ENCODE measurements at places on chromosomes 1 and 21.
A peak's percentile ranks its signal among the peaks of the same experiment; 100 is the strongest.

DNA sequence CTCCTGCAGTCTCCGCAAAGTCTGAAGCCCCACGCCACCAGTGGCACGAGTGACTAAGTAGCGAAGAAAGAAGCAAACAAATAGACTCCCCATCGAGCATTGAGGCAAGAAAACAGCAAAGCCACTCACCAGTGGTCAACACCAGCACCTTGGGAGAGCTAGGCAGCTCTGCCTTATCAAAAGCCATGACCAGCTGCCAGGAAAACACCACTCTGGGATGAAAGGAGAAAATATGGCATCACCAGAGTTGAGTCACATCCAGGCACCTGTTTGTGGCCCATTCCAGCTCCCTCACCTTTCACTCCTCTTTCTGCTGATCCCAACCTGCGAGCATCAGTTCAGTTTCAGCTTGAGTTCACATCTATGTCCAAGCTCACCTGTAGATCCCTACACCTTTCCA, 17.2 kb downstream of the PDZK1 start:
- peak; percentile 46 for DNase-seq

DNA sequence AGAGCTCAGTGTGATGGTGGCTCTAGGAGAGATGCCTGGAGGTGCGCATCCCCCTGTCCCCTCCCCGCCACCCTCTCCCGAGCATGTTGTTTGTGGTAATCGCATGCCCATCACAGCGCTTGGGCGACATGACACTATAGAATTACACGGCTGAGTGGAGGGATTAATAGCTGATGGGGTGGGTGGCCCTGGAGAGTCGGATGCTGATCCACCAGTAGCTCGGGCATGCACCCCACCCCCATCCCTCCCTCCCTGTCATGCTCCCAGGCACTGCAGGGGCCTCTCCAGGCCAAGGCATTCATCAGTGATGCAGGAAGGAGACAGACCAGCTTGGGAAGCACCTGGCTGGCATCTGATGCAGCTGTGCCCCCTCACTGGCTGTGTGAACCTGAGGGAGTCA, 159.0 kb upstream of the IGSF21 start:
- DNase-seq: no peak

DNA sequence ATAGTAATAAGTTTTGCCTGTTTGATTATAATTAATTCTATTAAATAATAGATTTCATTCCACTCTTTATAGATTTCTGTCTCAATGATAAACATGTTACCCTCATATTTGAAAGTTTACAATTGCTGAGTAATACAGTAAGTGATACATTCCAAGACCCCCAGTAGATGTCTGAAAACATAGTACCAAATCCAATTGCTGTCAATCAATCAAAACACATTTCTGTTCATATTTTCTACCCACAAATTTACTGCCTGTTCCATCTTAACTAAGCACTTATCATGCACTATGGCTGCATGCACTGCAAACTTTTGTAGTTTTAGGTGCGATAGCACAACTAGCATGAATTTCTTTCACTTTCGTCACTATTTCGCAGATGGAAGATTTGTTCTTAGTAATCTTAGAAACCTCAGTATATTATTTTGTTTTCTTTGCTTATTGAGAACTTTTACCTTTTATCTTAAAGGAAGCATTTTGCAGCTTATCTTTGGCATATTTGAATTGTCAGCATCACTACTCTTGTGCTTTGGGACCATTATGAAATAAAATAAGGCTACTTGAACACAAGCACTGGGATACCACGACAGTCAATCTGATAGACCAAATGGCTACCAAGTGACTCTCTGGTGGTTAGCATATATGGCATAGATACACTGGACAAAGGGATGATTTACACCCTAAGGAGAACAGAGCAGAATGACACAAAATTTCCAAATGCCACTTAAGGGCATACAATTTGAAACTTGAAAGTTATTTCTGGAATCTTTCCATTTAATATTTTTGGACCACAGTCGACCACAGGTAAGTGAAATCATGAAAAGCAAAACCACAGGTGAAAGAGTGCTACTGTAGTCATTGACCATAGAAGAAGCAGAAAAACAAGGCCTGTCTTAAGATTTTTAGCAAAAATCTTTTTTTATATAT, 67.6 kb downstream of the RGS13 start:
- no peak for DNase-seq

- peak; percentile 96 for DNase-seq
These were observed 52.3 kb downstream of the RHBG start for GRCh38 chr1:156421062-156421938.

DNA sequence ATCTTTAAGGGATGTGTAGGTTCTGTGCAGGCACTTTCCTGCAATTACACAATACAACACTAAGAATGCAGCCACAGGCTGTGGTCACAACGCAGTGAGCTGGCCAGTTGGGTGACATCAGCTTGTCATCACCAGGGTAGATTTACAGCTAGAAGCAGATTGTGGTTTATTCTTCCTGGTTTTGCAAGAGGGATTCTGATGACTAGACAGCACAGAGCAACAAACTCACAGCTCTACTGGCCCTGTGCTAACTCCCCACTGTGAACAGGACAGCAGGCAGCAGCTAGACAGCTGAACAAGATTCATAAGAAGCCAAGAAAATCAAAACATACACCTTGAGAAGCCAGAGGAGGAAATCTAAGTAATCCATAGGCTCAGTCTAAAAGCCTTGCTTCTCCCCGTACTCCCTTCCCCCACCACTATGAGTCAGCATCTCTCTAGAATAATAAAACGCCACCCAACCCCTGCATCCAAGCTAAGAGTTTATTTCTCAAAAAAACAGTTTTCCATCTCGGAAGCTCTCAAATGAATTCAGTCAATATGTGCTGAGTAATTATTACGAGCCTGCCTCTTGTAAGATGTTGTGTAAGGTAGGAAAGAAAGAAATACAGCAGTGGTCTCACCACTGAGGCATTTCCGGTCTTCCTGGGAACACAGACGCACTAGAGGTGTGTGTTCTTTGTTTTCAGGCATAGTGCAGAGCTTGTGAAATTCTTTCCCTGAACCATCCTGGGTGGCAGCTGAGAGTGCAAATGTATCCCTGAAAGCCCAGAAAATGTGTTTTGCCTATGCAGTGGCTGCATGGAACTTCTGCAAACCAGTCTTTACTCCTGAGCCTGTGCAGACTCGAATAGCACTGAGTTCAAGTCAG, 162.8 kb downstream of the NTPCR start:
- DNase-seq: peak; percentile 95

DNA sequence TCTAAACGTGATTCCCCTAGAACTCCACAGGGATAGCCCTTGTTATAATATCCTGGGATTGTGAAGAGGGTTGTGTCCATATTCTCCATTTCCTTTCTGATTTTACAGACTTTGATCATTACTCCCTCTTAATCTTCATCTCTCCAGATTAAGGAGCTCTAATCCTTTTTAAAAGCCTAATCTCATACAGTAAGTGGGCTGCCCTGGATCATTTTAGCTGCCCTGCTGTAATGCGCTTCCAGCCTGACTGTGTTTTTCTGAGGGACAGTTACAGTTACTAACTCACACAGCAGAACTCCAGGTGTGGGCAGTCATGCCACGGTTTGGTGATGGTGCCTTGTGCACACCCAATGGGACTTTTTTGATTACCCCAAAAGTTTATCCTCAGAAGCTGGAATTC, 33.5 kb downstream of the PROX1 start:
- DNase-seq: no peak
